ENCODE measurements at places on chromosomes 11 and 22. TPM values are rescaled to one million over a fixed set of nuclear protein-coding genes. Genes with fewer than 3 reads are reported as not detected.

GAL3ST1 gene
- total RNA-seq, result 0.87 TPM

MMP10 gene
- not detected for total RNA-seq

OR2D2 gene
- total RNA-seq, result not detected

CD3D gene
- total RNA-seq, result 4.6 TPM

OR52E8 gene
- not detected for total RNA-seq

PSMC3 gene
- 65.9 TPM for total RNA-seq

MAPK8IP1 gene
- total RNA-seq, result 5.4 TPM

SAA4 gene
- not detected for total RNA-seq

CLCF1 gene
- not detected for total RNA-seq

TIGD3 gene
- total RNA-seq, result not detected

POLDIP3 gene
- total RNA-seq, result 30.5 TPM

C22orf15 gene
- total RNA-seq, result not detected

IGLL1 gene
- total RNA-seq, result 0.55 TPM

KCNJ4 gene
- total RNA-seq, result not detected

MICAL3 gene
- total RNA-seq, result 17.5 TPM

MMP11 gene
- total RNA-seq, result 54.2 TPM

FERMT3 gene
- 12.7 TPM for total RNA-seq

MMP27 gene
- not detected for total RNA-seq

SMIM35 gene
- not detected for total RNA-seq

CCDC81 gene
- total RNA-seq, result not detected

HEPN1 gene
- total RNA-seq, result not detected

MOGAT2 gene
- 51.9 TPM for total RNA-seq

MIAT gene
- total RNA-seq, result 1.9 TPM

EIF1AD gene
- 5.4 TPM for total RNA-seq

OR10A2 gene
- total RNA-seq, result not detected

KLHL35 gene
- total RNA-seq, result not detected

C11orf21 gene
- not detected for total RNA-seq

C1QTNF5 gene
- 32.0 TPM for total RNA-seq

MS4A3 gene
- 2.4 TPM for total RNA-seq

TYR gene
- not detected for total RNA-seq

MUC2 gene
- 0.43 TPM for total RNA-seq

HBE1 gene
- total RNA-seq, result not detected

ACCSL gene
- not detected for total RNA-seq

IMMP1L gene
- total RNA-seq, result 3.1 TPM

PARVA gene
- 69.8 TPM for total RNA-seq

ALKBH3 gene
- 25.7 TPM for total RNA-seq

USP2 gene
- total RNA-seq, result 2.3 TPM

GRK3 gene
- total RNA-seq, result 27.4 TPM

Data from stomach (tissue), 19 donors.